ENCODE measurements at places on chromosomes 11 and 22.

GRCh38 chr11:95279921-95280868 lies 49.2 kb upstream of the SESN3 start:
- DNase-seq, result no peak

GRCh38 chr11:9530901-9531625 lies 42.4 kb upstream of the WEE1 start:
- DNase-seq, result no peak

DNA sequence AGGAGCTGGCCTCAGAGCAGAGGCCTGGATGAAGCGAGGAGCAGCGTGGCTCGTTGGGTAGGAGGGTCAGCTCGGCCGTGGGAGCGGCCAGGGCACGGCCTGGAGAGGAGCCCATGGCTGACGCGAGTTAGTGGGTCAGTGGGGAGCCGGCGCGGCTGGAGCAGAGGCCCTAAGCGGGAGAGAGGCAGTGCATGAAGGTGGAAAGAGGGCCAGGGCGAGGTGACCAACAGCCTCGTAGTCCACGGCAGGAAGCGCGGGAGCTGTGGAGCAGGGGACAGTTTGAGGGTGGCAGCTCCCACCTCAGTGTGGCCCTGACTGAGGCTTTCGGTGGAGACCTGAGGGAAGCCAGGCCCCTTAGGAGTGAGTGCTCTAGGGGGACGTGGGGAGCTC lies 24.1 kb downstream of the DCPS start:
- DNase-seq, result no peak

GRCh38 chr11:121035169-121035755 lies 11.4 kb downstream of the TBCEL start:
- DNase-seq, result no peak

DNA sequence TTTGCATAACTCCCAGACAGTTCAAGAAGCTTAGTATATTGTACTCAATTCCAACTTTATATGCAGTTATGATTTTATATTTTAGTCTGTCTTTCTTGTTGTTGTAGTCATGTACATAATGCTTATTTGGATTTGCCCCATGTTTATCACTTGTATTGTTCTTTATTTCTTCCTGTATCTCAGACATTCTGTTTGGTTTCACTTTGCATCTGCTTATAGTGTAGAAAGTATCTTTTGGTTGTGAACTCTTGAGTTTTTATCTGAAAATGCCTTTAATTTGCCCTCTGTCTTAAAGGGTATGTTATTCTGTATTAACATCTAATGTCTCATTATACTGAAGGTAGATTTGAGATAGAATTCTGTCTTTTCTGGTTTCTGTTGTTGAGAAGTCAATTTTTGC lies 275.4 kb downstream of the DYNC2H1 start:
- DNase-seq, result no peak

- no peak for DNase-seq
Observed at GRCh38 chr22:48869788-48870187, 957.9 kb downstream of the BRD1 start.

- no peak for DNase-seq
Observed at GRCh38 chr11:33695051-33695566, 5.5 kb downstream of the C11orf91 start.

DNA sequence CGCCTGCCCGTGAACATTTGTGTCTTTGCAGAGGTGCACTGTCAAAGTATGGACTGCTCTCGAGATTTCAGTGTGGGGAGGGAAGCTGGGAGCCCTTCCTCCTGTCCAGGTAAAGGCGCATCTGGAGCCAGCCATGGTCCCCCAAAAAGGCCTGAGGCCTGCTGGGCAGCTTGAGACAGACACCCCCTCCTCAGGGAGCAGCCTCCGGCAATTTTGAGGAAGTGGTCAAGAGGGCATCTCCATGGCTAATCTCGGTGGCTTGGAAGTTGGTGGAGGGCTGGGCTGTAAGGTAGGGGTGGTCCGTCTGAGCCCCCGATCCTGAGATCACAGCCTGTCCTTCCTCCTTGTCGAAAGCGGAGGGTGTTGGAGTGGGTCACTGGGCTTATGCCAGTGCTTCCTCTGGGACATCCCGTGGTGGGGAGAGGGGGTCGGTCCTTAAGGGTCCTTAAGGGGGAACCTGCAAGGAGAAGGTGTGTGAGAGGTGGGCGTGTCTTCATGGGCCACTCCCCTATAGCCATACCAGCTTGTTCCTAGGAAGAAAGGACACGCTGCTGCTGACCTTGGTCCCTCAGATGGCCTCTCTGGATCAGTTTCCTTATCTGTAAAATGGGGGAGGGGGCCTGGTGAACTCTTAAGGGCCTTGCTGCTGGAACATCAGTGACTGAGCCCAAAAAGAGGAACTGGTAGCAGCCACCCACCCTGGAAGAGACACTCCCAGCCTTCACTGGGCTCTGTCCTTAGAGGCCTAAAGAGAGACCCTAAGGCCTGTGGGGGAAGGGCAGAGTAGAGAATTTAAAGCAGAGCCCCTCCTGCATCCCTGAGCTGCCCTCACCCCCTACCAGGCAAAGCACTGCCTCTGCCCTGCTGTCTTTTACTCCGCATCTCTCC lies 2.6 kb downstream of the KCNC1 start:
- DNase-seq, result no peak

GRCh38 chr22:22458896-22459588 lies 49.5 kb downstream of the ZNF280B start:
- no peak for DNase-seq

DNA sequence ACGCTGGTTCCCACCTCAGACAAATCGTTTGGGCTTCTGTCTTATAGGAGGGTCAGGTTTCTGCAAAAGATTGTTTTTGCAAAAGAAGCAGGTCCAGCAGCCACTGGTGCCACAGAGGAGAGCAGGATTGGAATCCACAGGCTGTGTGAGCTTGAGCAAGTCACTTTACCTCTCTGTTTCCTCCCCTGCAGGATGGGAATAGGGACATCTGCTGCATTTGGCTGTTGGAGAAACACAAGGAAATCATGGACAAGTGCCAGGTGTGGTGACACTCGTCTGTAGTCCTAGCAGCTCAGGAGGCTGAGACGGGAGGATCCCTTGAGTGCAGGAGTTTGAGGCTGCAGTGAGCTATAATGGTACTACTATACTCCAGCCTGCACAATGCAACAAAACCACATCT lies 422.6 kb downstream of the MN1 start:
- DNase-seq, result no peak

- DNase-seq, result no peak
Observed at GRCh38 chr11:13861411-13861810, 101.1 kb upstream of the SPON1 start.

DNA sequence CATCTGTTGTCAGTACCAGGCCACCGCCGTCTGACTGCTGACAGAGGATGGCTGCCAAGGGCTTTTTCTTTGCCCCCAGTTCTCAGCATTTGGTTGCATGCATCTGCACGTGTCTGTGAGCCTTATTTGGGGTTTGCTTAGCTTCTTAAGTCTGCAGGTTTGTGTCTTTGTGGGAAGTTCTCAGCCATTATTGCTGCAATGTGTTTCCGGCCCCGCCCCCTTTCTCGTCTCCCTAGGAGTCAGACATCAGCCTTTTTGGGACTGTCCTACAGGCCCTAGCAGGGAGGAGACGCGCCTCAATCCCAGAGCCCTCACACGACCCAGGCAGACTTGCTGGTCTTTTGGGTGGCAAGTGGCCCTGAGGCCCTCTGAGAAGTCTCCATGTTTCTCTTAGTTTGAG lies 8.0 kb downstream of the MOB2 start:
- DNase-seq, result no peak

DNA sequence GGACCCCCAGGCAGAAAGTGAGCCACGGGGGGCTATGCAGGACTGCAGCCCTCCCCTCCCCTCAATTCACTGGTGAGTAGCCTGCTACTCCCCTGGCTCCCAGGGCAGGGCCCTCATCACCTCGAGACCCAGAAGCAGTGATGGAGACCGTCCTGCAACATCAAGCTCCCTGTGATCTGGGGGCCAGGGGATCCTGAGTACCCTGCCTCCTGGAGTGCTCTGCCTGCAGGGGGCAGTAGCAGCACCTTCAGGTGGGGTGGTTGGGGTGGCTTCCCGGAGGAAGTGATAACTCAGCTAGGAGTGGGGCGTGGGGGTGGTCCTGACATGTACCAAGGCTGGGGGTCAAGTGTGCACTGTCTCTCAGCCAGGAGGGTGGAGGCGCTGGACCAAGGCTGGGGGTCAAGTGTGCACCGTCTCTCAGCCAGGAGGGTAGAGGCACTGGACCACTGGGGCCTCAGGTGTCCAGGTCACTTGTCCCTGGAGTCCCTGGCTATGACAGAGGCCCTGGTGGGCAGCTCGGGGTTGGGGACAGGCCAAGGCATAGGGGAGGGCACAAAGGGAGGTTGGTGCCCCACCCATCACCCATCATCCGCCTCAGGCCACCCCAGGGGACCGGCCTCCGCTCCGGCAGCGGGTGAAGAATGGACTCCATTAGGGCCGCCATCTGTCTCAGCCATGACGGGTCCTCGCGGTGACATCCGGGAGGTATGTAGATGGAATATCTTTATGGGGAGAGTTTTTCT lies 9.4 kb downstream of the RTN4R start:
- DNase-seq, result no peak

DNA sequence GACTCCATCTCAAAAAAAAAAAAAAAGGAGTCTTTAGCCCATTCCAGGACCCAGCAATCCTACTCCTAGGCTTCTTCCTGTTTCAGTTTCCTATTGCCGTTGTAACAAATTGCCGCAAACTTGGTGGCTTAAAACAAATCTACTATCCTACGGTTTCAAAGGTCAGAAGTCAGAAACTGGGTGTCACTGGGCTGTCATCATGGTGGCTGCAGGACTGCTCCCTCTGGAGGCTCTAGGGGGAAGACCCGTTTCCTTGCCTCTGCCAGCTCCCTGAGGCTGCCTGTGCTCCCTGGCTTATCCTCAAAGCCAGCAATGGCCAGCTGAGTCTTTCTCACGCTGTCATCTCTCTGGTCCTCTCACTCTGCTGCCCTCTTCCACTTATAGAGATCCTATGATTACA lies 8.7 kb upstream of the DAGLA start:
- DNase-seq, result no peak

- no peak for DNase-seq
Observed at GRCh38 chr22:22717664-22718063, 73.2 kb downstream of the GGTLC2 start.

DNA sequence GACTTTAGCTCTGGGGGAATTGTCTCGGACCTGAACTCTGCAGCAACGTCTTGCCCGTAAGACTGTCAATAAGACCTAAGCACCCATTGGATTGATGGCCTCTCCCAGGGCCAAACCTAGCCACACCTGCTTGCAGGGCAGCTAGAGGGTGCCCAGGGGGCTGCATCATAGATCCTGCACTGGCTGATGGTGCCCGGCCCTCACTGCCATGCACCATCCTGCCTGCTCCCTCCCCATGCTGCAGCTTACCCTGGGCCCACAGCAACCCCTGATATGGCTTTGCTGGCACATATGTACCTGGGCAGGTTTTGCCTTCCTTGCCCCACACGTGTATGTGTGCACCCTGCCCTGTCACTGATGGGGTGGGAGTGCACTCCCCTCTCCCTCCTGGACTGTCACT lies 8.9 kb upstream of the BBOX1 start:
- DNase-seq, result no peak

GRCh38 chr22:48234011-48234410 lies 1471.6 kb downstream of the TBC1D22A start:
- DNase-seq, result no peak

- DNase-seq, result no peak
Observed at GRCh38 chr11:13672576-13673210, 4.2 kb downstream of the FAR1 start.

Measured in activated CD8-positive, alpha-beta memory T cell treated with anti-CD3 and anti-CD28 coated beads, Interleukin-2, amount 50 U/mL, for 4 hours (primary cell).